ENCODE measurements at places on chromosomes 4 and X. TPM values are rescaled to one million over a fixed set of nuclear protein-coding genes. Genes with fewer than 3 reads are reported as not detected.

DNA sequence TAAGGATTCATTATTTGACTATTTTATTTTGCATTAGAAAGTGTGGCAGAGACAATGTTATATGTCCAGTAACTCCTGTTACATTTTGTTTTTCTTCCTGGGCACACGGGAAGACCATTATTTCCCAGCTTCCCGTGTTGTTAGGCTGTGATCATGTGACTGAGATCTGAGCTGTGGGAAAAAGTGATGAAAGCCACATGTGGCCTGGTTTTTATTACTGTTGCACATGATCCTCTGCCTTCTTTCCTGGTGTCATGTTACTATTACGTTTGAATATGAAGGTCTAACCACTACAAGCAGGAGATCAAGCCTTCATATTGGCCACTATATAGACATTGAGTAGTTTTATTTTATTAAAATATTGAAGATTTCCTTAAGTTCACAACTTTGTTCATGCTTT is 28.2 kb upstream of the MID1 start:
- no peaks in the 10 kb centered on the region for H3K27me3 ChIP-seq
- no peak overlapping the region for H3K27ac ChIP-seq
- peak overlapping the region; percentile 47 for H3K4me3 ChIP-seq
- no peak for DNase-seq
- H3K4me1 ChIP-seq: peaks cover 4% of the 10 kb centered on the region
- peaks cover 3% of the 10 kb centered on the region for H3K36me3 ChIP-seq

DNA sequence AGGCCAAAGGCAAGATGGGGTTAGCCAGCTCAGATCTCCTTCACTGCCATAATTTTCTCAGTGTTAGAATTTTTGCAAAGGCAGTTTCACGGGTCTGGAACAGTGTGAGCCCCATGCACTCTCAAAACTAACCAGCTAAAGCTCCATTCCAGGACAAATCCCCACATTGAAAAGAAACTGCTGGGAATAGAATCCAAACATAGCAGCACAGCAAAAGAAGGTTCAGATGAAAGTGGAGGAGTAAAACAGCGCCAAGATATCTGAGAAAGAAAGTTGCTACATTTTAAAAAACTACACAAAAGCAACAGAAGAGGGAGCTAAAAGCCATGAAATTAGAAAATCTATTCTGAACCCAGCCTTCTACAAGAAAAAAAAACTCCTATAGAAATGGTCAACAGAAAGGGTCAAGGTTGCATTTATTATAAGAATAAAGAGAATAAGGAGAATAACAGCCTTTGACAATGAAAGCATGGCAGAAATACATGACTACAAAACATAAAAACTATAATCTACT is 39.6 kb upstream of the SLC7A3 start:
- no peaks in the 10 kb centered on the region for H3K4me1 ChIP-seq
- no peak for DNase-seq
- H3K4me3 ChIP-seq: no peak overlapping the region
- H3K27me3 ChIP-seq: no peaks in the 10 kb centered on the region

DNA sequence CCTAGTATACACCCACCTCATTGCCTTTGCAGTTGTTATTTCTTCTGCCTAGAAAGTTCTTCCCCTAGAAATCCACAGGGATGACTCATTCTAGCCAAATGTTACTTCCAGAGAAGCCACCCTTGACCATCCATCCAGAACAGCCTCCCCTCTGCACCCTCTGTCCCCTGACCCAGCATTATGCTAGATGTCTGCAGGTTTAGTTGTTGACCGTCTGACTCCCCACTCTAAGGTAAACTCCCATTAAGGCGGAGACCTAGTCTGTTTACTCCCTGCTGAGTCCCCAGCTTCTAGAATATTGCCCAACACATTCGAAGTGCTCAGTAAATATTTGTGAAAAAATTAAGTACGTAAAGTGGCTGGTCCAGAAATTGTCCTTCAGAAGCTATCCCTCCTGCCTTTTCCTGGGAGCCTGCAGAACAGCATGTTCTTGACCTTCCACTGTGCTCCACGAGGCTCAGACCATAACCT is 11.0 kb downstream of the SRD5A3 start:
- no peak overlapping the region for H3K4me3 ChIP-seq
- H3K4me1 ChIP-seq: no peaks in the 10 kb centered on the region

BRS3 gene
- total RNA-seq: 0.10 TPM

- peaks cover 16% of the 10 kb centered on the region for H3K4me1 ChIP-seq
- H3K36me3 ChIP-seq: peaks cover 23% of the 10 kb centered on the region
- no peaks in the 10 kb centered on the region for H3K27me3 ChIP-seq
- H3K27ac ChIP-seq: no peak overlapping the region
These were observed 4.2 kb downstream of the UFSP2 start for GRCh38 chr4:185421366-185422124.

GAGE1 gene
- total RNA-seq: not detected

RGN gene
- total RNA-seq: 3.5 TPM

DNA sequence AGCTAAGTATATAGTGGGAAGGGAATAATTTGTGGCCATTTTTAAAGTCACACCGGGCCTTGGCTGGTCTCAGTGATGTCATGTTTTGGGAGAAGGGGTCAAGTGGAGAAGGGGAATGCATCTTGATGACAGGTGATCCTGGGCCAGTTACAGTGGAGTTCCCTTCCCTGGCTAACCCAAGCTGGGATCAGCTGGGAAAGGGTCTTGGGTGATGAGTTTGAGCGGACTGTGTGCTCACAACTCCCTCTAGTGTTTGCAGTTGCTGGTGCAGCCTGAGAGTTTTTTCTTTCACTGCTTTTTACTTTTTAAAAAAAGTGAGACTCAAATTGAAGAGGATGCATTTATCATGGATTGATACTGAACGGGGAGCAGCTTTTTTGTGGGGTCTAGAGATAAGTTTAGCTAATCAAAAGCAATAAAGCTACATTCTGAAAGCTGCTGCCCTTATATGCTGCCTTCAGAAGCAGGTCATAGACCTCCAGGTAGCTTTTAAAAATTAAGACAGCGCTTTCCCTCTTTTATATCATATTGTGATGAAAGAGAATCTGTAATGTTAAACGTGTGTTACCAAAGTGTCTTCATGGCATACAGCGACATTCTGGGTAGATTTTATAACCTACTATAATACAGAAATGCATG is 164.7 kb downstream of the DCLK2 start:
- peaks cover 4% of the 10 kb centered on the region for H3K27me3 ChIP-seq
- no peak for DNase-seq
- peaks cover 35% of the 10 kb centered on the region for H3K4me1 ChIP-seq
- H3K36me3 ChIP-seq: peaks cover 26% of the 10 kb centered on the region
- H3K4me3 ChIP-seq: no peak overlapping the region
- H3K27ac ChIP-seq: no peak overlapping the region

- H3K27me3 ChIP-seq: no peaks in the 10 kb centered on the region
- no peak overlapping the region for H3K27ac ChIP-seq
- H3K36me3 ChIP-seq: no peaks in the 10 kb centered on the region
- no peak for DNase-seq
- no peak overlapping the region for H3K4me3 ChIP-seq
These were observed 734.3 kb downstream of the STIM2 start for GRCh38 chr4:27594922-27595321.

RIBC1 gene
- total RNA-seq: 2.7 TPM

FAT1 gene
- total RNA-seq: 188 TPM

DNA sequence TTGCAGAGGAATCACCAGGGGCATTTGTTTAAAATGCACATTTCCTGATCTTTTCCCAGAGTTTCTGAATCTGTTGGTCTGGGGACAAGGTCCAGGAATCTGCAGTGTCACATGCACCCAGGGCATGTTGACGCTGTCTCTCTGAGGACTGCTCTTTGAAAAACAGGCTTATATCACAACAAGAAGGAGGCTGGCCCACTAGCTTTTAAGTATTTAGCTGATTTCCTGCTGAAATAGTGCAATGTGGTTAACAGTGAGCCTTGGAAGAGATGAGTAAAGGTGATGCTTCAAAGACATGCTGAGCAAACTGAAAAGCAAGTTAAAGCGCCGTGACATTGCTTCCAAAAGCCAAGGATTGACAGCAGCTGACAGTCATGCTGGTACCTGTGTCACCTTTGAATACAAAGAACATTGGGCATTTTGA is 18.6 kb upstream of the SEPSECS start:
- no peak overlapping the region for H3K27ac ChIP-seq
- no peak overlapping the region for H3K4me3 ChIP-seq
- no peaks in the 10 kb centered on the region for H3K27me3 ChIP-seq
- H3K4me1 ChIP-seq: no peaks in the 10 kb centered on the region
- no peak for DNase-seq

MAGEE1 gene
- 5.3 TPM for total RNA-seq

GRCh38 chr4:81523672-81524327 is 52.1 kb upstream of the RASGEF1B start:
- no peaks in the 10 kb centered on the region for H3K36me3 ChIP-seq
- H3K4me3 ChIP-seq: no peak overlapping the region
- H3K4me1 ChIP-seq: no peaks in the 10 kb centered on the region
- no peak overlapping the region for H3K27ac ChIP-seq

TMSB15A gene
- 109 TPM for total RNA-seq

GC gene
- 71.9 TPM for total RNA-seq

CENPE gene
- total RNA-seq: 14.1 TPM

GRCh38 chr4:149933883-149934282 is 118.2 kb upstream of the IQCM start:
- H3K27ac ChIP-seq: no peak overlapping the region
- no peaks in the 10 kb centered on the region for H3K4me1 ChIP-seq
- H3K27me3 ChIP-seq: no peaks in the 10 kb centered on the region
- H3K36me3 ChIP-seq: no peaks in the 10 kb centered on the region

DNA sequence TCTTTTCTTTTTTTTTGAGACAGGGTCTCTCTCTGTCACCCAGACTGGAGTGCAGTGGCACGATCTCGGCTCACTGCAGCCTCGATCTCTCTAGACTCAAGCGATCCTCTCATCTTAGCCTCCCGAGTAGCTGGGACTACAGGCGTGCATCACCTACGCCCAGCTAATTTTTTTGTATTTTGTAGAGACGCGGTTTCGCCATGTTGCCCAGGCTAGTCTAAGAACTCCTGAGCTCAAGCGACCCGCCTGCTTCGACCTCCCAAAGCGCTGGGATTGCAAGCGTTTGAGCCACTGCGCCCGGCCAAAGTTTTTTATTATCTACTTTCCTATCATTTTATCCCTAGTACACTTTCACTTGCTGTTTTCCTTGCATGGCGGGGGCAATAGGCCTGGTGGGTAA is 1.4 kb downstream of the UBA6 start:
- H3K27me3 ChIP-seq: no peaks in the 10 kb centered on the region
- H3K4me1 ChIP-seq: peaks cover 26% of the 10 kb centered on the region
- H3K4me3 ChIP-seq: peak overlapping the region; percentile 98

- peaks cover 1% of the 10 kb centered on the region for H3K4me1 ChIP-seq
- no peak overlapping the region for H3K27ac ChIP-seq
- H3K27me3 ChIP-seq: no peaks in the 10 kb centered on the region
- H3K4me3 ChIP-seq: no peak overlapping the region
These were observed 9.6 kb downstream of the UBA6 start for GRCh38 chr4:67691328-67691727.

GRCh38 chr4:112852601-112853000 is 196.9 kb upstream of the ANK2 start:
- H3K36me3 ChIP-seq: no peaks in the 10 kb centered on the region
- no peak for DNase-seq
- no peaks in the 10 kb centered on the region for H3K27me3 ChIP-seq
- peaks cover 5% of the 10 kb centered on the region for H3K4me1 ChIP-seq
- no peak overlapping the region for H3K27ac ChIP-seq

GRCh38 chrX:134717698-134718097 is 59.4 kb upstream of the PLAC1 start:
- no peak overlapping the region for H3K4me3 ChIP-seq
- no peak overlapping the region for H3K27ac ChIP-seq
- H3K4me1 ChIP-seq: peaks cover 5% of the 10 kb centered on the region
- DNase-seq: no peak
- H3K27me3 ChIP-seq: no peaks in the 10 kb centered on the region

FGFRL1 gene
- total RNA-seq: 30.9 TPM

GRCh38 chr4:54659313-54659712 is 1.6 kb downstream of the KIT start:
- no peaks in the 10 kb centered on the region for H3K36me3 ChIP-seq
- no peak for DNase-seq
- peaks cover 69% of the 10 kb centered on the region for H3K27me3 ChIP-seq
- no peak overlapping the region for H3K27ac ChIP-seq
- H3K4me1 ChIP-seq: peaks cover 20% of the 10 kb centered on the region
- peak overlapping the region; percentile 89 for H3K4me3 ChIP-seq

DNA sequence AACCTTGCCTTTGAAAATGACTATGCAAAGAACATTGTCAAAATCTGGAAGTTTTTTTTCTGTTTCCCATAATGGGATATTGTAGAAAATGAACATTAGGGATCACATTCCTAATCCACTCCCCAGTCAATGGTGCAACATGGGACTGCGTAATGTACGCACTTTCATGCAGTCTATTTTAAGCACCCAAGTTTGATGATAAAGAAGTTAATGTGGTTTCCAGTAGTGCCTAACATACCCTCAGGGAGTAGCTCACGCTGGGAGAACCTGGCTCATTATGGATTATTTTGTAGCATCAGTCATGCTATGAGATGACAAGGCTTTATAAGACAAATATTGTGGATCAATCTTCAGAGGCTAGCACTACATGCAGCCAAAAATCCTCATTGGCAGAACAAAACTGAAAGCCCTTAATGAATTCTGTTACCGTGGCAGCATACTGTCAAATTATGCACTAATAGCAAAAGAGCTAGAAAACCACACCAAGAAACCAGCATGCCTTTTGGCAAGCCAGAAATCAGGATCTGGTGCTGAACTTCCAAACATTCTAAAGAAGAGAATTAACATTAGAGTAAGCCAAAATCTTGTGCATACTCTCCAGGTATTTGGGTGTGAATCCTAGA is 1392.8 kb upstream of the TENM3 start:
- H3K4me3 ChIP-seq: no peak overlapping the region
- H3K27me3 ChIP-seq: no peaks in the 10 kb centered on the region
- H3K4me1 ChIP-seq: peaks cover 7% of the 10 kb centered on the region
- no peak for DNase-seq
- H3K27ac ChIP-seq: no peak overlapping the region
- no peaks in the 10 kb centered on the region for H3K36me3 ChIP-seq

DNA sequence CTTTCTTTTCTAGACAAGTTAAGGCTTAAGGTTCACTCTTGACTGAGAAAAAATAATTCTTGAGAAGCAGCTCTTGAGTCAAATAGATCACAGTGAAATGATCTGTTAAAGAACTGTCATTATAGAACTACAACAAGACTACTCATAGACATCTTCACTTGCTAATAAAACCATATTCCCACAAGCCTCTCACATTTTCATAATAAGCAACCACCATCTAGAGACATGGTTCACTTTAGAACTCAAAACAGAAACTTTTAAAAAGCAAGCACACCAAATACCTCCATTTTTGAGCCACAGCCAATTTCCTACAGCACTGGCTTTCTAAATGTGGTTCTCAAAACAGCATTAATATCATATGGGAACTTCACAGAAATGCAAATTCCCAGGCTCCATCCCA is 309.5 kb downstream of the TMA16 start:
- DNase-seq: no peak
- H3K4me3 ChIP-seq: no peak overlapping the region
- no peak overlapping the region for H3K27ac ChIP-seq
- H3K36me3 ChIP-seq: no peaks in the 10 kb centered on the region
- H3K27me3 ChIP-seq: peaks cover 6% of the 10 kb centered on the region

GRCh38 chr4:3434881-3435685 is 6.7 kb upstream of the HGFAC start:
- H3K4me3 ChIP-seq: no peak overlapping the region
- H3K4me1 ChIP-seq: no peaks in the 10 kb centered on the region
- no peaks in the 10 kb centered on the region for H3K27me3 ChIP-seq
- H3K36me3 ChIP-seq: no peaks in the 10 kb centered on the region
- H3K27ac ChIP-seq: no peak overlapping the region

- H3K4me3 ChIP-seq: no peak overlapping the region
- no peak overlapping the region for H3K27ac ChIP-seq
- no peaks in the 10 kb centered on the region for H3K36me3 ChIP-seq
- H3K4me1 ChIP-seq: peaks cover 3% of the 10 kb centered on the region
- no peak for DNase-seq
These were observed 4.9 kb downstream of the CRLF2 start for GRCh38 chrX:1207496-1208025.

- H3K4me1 ChIP-seq: peaks cover 5% of the 10 kb centered on the region
- no peak overlapping the region for H3K4me3 ChIP-seq
- H3K27ac ChIP-seq: no peak overlapping the region
- H3K36me3 ChIP-seq: peaks cover 5% of the 10 kb centered on the region
These were observed 15.4 kb downstream of the CDKL5 start for GRCh38 chrX:18440835-18441234.

Data from type B pancreatic cell (in vitro differentiated cells).